ENCODE measurements at places on chromosomes 7 and 10.
A peak's percentile ranks its signal among the peaks of the same experiment; 100 is the strongest.

DNA sequence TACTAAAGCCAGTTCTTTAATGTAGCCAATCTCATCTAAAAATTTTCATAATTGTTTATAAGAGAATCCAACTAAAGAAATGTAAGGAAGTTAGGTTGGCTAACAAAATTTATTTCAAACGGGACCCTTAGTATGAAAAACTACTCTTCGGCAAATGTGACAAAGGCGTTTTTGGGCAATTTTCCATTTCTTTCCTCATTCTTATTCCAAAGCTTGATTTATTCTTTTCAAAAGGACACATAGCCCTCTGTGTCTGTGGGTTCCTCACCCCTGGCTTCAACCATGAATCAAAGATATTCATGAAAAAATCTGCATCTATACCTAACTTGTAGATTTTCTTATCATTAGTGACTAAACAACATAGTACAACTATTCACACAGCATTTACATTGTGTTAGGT is 195.9 kb downstream of the ZMYND11 start:
- no peak for DNase-seq

DNA sequence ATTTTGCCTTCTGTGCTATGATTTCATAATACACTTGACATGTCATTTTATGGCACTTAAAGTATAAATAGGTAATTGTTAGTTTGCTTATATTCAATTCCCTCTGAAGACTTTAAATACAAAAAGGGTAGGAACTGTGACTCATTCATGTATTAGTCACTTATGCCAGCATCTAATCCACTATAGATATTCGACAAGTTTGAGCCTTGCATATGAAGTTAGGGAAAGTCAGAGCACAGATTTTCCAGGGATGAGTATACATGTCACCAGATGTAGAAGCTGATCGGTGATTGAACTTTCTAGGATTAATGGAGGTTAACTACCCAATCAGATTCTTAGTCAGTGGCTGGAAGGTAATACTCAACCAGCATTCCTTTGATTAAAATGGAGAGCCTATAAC is 1321.5 kb downstream of the XPNPEP1 start:
- no peak for DNase-seq

DNA sequence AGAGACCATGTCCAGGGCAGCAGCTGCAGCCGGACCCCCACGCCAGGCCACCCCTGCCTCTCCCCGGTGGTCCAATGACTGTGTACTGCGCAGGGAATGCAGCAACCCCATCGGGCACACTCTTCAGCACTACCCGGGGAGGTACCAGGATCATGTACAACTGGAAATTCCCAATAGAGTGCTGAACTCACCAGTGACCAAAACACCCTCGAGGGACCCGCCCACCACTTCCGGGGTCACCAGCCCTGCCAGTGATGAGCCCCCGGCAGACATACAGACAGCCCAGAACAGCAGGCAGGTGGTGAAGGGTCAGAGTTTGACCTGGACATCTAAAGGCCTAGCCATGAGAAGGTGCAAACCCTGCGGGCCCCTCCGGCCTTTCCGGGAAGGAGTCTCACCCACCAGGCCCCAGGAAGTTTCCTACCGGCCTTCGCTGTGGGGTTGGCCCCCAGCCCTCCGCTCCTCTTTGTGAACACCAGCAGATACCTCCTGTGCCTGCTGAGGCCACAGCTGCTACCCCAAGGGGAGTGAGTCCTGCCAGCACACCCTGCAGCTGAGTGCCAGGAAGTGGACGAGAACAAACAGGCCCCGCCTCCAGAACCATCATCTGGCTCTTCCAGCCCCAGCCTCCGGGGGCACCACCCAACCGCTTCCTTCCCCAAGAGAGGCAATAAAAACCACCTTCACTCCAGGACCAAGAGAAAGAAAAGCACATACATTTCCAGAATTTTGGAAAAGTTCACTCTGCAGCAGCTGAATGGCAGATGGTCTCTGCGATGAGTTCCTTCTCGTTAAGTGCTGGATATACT is 5.0 kb upstream of the ANKRD61 start:
- peak; percentile 71 for DNase-seq

- peak; percentile 47 for DNase-seq
Observed at GRCh38 chr7:815284-816216, 16.7 kb upstream of the SUN1 start.

DNA sequence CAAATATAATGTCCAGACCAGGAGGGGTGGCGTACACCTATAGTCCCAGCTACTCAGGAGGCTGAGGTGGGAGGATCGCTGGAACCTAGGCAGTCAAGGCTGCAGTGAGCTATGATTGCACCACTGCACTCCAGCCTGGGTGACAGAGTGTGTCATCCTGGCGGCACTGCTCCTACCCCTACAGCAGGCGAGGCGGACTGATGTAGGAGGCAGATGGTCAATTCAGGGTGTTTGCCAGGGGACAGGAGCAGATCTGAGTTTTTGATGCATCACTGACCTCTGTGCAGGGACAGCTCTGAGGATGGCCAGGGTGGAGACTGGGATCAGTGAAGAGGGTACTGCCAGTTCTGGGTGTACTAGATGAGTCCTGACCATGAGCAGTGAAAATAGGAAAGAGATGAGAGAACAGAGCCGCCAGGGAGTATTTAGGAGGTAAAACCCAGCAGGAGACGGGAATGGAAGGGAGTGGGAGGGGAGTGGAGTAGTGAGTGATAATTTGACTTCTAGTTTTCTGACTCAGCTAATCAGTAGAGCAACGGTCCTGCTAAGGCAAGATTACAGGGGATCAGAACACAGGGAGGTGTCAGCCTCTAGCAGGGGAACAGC is 75.3 kb downstream of the HIP1 start:
- no peak for DNase-seq

DNA sequence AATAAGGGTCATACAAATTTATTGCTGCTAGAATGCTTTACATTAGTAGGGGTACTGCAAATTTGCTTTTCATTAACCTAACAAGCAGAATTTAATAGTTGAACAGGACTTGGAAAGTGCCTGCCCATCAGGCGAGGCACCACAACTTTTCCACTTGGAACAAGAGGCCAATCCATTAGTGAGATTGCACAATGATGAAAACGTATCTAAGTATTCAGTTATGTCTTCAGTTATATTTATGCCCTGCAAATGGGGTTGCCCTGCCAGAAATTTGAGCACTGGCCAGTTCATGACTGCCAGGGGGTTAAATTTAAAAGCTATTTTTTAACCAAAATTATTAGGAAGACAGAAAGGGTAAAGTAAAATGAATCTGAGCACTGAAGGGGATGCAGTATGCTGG is 111.1 kb upstream of the PALS2 start:
- no peak for DNase-seq

DNA sequence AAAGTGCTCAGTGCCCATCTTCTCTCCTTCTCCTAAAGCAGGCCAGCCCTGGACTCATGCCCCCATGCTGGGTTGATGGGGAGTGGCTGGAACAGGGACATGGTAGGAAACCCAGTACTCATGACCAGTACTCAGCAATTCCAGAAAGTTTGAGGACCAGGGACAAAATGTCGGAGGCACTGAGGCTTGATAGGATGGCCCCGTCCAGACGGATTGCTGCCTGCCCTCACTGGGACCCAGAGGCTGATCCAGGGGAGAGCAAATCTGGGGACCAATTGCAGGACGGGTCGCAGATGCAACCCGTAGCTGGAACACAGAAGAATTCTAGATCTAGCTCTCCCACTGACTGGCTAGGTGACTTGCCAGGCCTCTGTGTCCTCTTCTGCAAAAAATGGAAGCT is 5.1 kb downstream of the ZCCHC24 start:
- no peak for DNase-seq

- DNase-seq = no peak
Observed at GRCh38 chr10:70367195-70367796, 15.1 kb downstream of the LRRC20 start.

GRCh38 chr7:129095258-129095657 is 40.3 kb upstream of the TNPO3 start:
- no peak for DNase-seq

GRCh38 chr10:23037152-23037551 is 58.2 kb upstream of the MSRB2 start:
- DNase-seq = no peak

GRCh38 chr7:128831994-128832879 is 2.0 kb downstream of the FLNC start:
- DNase-seq = no peak

GRCh38 chr10:84743483-84743882 is 415.1 kb downstream of the CCSER2 start:
- no peak for DNase-seq

- DNase-seq = no peak
Observed at GRCh38 chr7:155791836-155792235, 20.4 kb downstream of the SHH start.

GRCh38 chr7:33722383-33723101 is 182.8 kb upstream of the BMPER start:
- no peak for DNase-seq

DNA sequence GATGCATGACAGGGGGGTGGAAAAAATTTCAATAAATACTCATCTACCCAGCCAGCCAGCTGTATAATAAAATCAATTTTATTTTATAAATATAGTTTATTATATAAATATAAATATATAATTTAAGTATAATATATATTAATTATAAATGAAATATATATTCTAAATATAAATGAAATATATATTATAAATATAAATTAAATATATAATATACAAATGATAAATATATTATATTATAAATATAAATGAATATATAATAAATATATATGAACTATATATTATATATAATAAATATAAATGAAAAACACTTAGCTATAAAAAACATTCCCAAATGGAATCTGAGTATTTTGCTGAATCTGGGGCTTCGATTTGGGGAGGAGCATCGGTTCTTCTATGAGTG is 79.4 kb upstream of the CDCA7L start:
- DNase-seq = no peak

DNA sequence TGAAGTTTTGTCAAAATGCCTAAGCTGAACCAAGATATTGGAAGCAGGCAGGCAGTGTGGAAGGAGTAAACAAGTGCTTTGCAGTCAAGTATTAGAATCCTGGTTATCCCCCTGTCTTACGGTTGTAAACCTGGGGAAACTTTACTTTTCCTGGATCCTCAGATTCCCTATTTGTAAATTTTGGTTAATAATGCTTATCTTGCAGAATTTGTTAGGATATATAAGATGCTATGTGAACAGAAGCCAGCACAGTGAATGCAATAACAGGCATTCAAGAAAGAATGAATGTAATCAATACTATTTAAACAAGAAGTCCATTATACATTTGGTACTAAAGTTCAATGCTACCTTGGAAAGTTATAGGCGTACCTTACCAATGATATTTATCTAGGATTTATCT is 91.8 kb upstream of the STK17A start:
- DNase-seq = no peak

DNA sequence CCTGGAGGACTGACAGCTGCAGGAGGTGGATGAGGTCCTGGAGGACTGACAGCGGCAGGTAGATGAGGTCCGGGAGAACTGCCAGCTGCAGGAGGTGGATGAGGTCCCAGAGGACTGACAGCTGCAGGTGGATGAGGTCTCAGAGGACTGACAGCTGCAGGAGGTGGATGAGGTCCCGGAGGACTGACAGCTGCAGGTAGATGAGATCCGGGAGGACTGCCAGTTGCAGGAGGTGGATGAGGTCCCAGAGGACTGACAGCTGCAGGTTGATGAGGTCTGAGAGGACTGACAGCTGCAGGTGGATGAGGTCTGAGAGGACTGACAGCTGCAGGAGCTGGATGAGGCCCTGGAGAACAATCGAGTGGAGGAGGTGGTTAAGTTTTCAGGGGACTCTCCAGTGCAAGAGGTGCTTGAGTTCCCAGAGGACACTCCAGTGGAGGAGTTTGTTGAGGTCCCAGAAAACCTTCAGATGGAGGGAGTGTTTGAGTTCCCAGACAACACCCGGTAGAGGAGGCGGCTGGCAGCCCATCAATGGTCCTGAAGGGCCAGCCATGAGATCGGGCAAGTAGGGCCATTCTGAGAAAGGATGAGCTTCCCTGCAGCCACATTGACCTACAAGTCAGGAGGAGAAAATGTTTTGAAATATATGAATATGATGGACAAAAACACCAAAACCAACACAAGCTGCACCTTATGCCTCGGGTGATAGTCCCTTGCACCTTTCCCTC is 4.7 kb upstream of the EIF5AL1 start:
- no peak for DNase-seq

GRCh38 chr10:108753326-108753725 is 1170.0 kb downstream of the XPNPEP1 start:
- no peak for DNase-seq

GRCh38 chr7:112938863-112939573 is 147.6 kb downstream of the GPR85 start:
- DNase-seq = peak; percentile 28

- no peak for DNase-seq
Observed at GRCh38 chr7:12174931-12175330, 36.2 kb upstream of the TMEM106B start.

- no peak for DNase-seq
Observed at GRCh38 chr10:34434119-34434594, 380.9 kb downstream of the PARD3 start.

All from activated naive CD4-positive, alpha-beta T cell treated with anti-CD3 and anti-CD28 coated beads, Interleukin-2, amount 50 U/mL, for 72 hours (primary cell).